GM23338 (cell line): ENCODE measurements at places on chromosomes 12 and 14. TPM values are rescaled to one million over a fixed set of nuclear protein-coding genes. Genes with fewer than 3 reads are reported as not detected.

GRCh38 chr12:127555071-127555470 is 711.9 kb upstream of the TMEM132C start:
- no peak for DNase-seq

- DNase-seq = no peak
Measured at GRCh38 chr14:73723406-73723796, 9.2 kb upstream of the PNMA1 start.

DNA sequence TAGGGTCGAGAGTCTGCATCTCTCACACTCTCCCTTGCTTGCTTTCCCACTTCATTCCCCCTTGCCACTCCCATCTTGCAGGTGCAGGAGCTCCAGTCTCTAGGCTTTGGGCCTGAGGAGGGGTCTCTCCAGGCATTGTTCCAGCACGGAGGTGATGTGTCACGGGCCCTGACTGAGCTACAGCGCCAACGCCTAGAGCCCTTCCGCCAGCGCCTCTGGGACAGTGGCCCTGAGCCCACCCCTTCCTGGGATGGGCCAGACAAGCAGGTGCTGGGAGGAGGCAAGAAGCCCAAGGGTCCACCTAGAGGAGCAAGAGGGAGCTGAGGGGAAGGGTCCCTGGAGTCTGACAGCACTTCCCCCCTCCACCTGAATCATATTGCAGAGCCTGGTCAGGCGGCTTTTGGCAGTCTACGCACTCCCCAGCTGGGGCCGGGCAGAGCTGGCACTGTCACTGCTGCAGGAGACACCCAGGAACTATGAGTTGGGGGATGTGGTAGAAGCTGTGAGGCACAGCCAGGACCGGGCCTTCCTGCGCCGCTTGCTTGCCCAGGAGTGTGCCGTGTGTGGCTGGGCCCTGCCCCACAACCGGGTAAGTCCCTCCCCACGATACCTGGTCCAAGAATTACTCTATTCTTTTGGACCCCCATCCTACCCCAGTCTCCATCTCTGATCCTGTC is 4.2 kb downstream of the RNF31 start:
- no peak for DNase-seq

DNA sequence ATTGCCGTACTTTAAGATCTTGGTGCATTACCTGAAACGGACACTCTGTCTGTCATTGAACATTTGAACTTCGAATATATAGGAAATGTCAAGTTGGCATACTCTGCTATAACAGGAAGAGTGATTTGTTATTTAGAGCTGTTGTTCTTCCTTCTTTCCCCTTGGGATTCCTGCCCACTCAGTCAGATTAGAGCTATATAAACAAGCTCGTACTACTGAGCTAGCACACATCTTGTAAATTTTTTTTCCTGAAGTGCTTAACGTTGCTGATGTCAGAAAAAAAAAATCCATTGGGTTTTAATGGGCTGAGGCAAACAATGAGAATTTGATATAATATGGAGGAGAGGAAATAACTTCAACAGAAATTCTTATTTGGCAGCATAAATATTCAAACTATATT is 26.8 kb downstream of the RGS6 start:
- DNase-seq = no peak

ERP29 gene
- 90.7 and 91.1 TPM in 2 replicates for total RNA-seq
